AG08396 (cell line): ENCODE measurements at places on chromosomes 2 and 18.

GRCh38 chr18:28485210-28485801, 308.4 kb upstream of the CDH2 start:
- DNase-seq = no peak

- DNase-seq = no peak
Measured at GRCh38 chr2:8494589-8494988, 187.3 kb upstream of the ID2 start.

GRCh38 chr2:166563894-166564293, 69.8 kb upstream of the SCN7A start:
- no peak for DNase-seq

GRCh38 chr2:71832844-71833243, 314.8 kb downstream of the CYP26B1 start:
- DNase-seq = no peak

DNA sequence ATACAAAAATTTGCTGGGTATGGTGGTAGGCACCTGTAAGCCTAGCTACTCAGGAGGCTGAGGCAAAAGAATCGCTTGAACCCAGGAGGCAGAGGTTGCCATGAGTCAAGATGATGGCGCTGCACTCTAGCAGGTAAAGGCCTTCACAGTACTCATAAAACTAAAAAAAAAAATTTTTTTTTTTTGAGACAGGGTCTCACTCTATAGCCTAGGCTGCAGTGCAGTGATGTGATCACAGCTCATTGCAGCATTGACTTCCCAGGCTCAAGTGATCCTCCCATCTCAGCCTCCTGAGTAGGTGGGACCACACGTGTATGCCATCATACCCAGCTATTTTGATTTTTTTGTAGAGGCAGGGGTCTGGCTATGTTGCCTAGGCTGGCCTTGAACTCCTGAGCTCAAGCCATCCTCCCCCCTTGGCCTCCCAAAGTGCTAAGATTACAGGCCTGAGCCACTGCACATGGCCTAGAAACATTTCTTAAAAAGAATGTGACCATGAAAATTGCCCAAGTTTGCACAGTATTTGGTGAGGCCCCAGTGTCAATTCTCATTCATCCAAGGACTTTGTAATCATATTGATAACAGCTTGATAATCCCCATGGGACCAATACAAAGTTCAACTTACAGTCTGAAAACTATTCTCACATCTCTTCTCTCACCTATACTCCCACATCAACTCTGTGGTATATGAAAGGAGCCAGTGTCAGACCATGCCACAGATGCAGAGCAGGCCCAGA, 64.2 kb upstream of the MYCN start:
- no peak for DNase-seq

DNA sequence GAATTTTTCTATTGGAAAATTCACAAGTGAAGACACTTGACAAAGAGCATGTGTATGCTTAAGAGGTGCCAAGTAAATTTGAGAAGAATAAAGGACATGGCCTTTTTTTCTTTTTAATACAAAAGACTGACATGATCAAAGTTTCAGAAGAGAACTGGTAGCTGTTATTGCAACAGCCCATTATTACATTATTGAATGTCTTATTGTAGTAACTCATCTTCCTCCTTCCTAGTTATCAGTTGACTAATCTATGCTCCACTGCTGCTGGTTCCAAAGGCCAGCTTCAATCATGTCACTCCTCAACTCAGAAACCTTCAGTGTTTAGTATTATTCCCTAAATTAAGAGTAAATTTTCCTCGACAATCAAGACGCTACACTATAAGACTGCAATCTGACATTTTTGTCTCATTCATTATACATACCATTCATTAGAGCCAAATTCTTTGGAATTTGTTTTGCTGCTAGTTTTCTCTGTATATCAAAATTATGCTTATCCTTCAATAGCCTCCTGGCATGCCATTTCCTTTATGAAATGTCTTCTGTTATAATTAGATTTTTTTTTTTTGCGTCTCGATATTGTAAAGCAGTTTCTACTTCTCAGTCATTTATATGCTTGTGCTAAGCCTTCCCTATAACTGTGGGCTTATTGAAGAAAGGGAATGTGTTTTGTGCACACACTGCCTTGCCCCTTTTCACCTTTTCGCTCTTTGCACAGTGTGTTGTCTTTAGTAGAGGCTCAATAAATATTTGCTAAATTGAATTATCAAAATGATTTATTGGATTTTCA, 27.9 kb downstream of the ITGA4 start:
- no peak for DNase-seq

- DNase-seq = no peak
Measured at GRCh38 chr18:6370886-6371635, 43.6 kb downstream of the L3MBTL4 start.

- no peak for DNase-seq
Measured at GRCh38 chr2:98547092-98547790, 61.1 kb downstream of the COA5 start.

- peak; percentile 62 for DNase-seq
Measured at GRCh38 chr18:48975120-48975816, 24.5 kb upstream of the SMAD7 start.

GRCh38 chr2:586641-587076, 90.5 kb downstream of the TMEM18 start:
- no peak for DNase-seq

DNA sequence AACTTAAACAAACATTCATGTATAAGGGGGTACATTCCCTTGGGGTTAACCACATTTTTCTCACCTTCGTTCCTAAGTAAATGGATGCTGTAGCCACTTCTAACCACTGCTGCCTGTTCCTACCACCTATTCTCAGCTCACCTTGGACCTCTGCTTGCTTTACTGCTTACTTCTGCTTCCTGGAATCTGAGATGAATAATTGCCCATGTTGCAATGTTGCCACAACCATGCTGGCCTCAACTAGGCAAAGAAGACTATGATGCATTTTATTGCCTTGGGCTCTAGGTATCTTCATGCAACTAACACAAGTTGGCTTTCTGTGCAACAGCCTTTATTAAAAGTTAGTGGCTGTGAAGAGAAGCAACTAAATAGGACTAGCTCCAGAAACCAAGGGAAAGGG, 106.3 kb upstream of the TCF4 start:
- DNase-seq = no peak

- peak; percentile 13 for DNase-seq
Measured at GRCh38 chr2:231132129-231132528, 7.3 kb upstream of the HTR2B start.

DNA sequence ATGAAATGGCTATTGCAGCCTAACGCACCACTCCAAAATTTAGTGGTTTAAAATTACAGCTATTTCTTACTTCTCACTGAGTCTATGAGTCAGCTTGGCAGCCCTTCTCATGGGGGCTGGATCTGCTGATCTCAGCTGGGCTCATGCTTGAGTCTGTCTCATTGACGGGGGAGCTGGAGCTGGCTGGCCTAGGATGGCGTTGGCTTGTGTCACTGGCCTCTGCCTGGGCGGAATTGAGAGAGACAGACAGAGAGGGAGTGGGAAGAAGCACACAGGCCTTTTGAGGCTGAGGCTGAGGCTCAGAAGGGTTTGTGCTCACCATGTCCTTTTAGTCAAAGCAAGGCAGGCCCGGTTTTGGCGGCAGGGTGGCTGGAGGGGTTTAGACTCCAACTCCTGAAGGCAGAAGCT, 412.1 kb upstream of the MYT1L start:
- peak; percentile 22 for DNase-seq

GRCh38 chr2:31203916-31204315, 13.4 kb downstream of the CAPN14 start:
- no peak for DNase-seq

DNA sequence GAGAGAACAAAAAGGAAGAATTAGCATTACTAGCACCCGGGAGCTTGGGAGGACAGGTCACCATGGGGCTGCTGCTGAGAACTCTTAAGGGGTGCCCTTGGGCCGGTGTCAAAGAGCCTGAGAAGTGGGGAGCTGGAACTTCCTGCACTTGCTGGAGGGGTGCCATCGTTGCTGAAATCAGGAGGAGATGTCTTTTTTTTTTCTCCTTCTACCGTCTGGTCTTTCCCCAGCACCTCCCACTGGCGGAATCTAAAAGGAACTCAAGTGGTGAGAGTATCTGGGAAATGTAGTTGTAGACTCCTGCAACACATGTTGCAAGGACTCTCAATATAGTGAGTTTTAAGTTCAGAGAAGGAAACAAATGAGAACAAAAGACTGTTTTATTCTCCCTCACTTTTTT, 6.1 kb upstream of the AMMECR1L start:
- DNase-seq = no peak

GRCh38 chr2:180890781-180891180, 89.6 kb upstream of the UBE2E3 start:
- DNase-seq = no peak

- no peak for DNase-seq
Measured at GRCh38 chr2:219021591-219021990, 19.7 kb downstream of the CFAP65 start.
